ENCODE measurements at places on chromosomes 7 and 10.

DNA sequence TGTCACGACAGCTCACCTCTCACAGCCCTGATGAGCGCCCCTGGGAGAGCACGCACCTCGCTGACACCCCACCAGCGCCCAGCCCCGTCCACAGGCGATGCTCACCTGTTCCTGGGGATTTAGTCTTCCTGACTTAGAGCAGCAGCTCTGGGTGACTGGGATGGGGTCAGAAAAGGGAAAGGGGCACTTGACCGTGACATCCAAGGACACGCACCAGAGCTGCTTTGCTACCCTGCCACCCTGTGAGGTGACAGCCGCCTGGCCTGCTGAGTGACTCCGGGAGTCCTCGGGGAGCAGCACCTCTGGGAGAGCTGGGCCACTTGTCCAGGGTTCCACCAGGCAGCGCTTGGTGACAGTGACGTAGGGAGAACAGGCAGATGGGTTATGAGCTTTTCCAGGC is 148.2 kb downstream of the PRKAG2 start:
- no peak for DNase-seq

- no peak for DNase-seq
Measured at GRCh38 chr7:155699180-155699579, 54.7 kb downstream of the RBM33 start.

DNA sequence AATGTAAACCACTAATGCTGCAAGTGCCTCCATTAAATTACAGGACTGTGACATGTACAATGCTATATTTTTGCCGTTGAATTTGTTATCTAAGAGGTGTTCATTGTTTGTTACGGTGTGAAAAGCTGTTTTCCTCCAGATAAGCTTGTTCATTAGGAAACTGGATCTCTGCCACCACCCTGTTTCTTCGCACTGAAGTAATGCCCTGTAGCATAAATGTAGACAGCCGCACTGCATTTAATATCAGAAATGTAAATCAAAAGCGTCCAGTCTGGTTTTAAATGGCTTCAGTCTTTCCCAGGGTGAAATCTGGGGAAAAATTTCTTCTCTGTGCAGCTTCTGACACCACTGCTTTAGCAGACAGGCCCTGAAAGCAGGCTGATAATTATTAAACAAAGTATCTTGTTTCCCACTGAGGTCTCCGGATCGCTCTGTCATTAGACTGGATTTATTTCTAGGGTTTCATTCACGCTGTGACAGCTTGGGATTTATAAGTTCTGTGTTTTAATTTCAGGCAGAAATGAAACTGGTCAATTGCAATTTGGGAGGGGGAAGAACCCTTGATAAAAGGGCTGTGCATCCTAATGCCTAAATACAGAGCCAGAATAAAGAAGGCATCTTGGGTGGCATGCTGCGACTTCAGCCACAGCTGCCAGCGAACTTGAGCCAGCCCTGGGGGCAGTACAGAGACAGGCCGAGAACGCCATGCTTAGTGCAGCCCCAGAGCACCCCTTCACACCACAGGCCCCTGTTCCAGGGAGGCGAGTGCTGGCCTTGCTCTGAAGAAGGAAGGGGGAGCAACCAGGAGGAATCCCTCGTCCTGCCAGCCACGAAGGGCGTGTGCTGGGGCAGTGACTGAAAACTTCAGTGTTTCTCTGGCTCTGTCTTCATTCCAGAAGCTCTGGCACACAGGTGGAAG is 547.7 kb upstream of the GALNT17 start:
- no peak for DNase-seq

- no peak for DNase-seq
Measured at GRCh38 chr7:79452495-79453265, 787 bp downstream of the MAGI2 start.

- DNase-seq: no peak
Measured at GRCh38 chr7:47351233-47352154, 230.4 kb downstream of the TNS3 start.

DNA sequence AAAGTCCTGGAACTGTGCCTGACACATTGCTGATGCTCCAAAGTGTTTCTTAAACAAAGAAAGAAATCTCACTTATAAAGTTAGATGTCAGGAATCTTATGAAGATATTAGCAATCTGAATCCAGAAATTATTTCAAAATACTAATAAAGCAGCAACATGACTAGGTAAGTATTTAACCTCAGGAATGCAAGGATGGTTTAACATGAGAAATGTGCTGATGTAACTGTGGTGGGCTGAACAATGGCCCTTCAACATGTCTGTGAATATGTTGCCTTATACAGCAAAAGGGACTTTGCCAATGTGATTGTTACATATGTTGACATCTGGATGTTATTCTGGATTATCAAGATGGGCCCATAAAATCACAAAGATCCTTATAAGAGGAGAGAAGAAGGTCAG is 87.1 kb downstream of the TEX36 start:
- no peak for DNase-seq

DNA sequence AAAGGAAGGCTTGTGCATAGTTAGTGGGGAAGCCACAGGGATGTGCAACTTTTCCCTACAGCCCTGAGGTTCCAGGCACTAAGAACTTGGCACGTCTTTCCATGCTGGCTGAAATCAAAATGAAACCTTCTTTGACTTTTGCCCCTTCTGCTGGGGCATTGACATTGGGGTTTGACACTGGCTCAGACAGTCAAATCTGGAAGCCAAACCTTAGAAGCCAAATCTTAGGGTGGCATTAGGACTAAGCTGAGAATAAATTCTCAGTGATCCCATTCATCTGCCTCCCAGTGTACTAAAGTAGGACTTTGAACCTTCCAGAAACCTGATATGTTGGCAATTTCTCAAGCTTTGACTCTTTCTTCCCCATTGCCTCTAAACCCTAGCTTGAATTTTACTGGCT is 31.3 kb upstream of the INSYN2A start:
- DNase-seq: no peak

DNA sequence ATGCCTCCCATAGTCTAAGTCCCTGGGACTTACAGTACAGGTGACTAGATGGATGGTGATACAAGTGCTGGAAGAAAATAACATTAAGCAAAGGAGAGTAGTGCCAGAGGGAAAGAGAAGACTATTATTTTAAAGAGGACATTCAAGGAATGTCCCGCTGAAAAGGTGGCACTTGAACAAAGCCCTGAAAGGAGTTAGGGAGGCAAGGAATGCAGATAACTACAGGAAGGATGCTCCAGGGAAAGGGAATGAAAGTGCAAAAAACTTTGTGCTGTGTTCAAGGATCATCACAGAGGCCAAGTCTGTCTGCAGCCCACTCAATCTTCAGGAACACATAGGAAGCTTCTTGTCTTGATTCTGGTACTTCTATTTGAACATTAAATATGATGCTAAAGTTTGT is 14.9 kb downstream of the ANKMY2 start:
- DNase-seq: no peak

DNA sequence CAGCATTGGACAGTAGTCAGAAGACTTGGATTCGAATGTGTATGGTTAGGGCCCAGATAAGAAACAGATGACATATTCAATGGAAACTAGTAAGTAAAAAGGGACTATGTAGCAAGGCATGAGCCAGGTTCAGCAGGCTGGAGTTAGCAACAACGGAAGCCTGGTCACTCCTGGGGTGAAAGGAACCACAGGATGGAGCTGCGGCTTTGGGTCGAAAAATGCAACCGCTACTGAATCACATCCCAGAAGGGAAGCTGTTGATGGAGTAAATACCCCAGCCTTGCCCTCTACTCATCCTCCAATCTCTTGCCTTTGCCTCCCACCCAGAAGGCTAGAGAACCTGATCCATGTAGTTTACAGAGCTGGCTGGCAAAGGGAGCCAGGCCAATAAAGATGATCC is 37.5 kb upstream of the EGR2 start:
- DNase-seq: no peak
